ENCODE measurements at places on chromosomes 6 and 20.

GRCh38 chr6:56327946-56328727, 80.8 kb upstream of the COL21A1 start:
- no peak for DNase-seq

- no peak for DNase-seq
Observed at GRCh38 chr20:63934271-63935068, 21.7 kb downstream of the UCKL1 start.

- no peak for DNase-seq
Observed at GRCh38 chr6:127858727-127859391, 42.0 kb downstream of the THEMIS start.

DNA sequence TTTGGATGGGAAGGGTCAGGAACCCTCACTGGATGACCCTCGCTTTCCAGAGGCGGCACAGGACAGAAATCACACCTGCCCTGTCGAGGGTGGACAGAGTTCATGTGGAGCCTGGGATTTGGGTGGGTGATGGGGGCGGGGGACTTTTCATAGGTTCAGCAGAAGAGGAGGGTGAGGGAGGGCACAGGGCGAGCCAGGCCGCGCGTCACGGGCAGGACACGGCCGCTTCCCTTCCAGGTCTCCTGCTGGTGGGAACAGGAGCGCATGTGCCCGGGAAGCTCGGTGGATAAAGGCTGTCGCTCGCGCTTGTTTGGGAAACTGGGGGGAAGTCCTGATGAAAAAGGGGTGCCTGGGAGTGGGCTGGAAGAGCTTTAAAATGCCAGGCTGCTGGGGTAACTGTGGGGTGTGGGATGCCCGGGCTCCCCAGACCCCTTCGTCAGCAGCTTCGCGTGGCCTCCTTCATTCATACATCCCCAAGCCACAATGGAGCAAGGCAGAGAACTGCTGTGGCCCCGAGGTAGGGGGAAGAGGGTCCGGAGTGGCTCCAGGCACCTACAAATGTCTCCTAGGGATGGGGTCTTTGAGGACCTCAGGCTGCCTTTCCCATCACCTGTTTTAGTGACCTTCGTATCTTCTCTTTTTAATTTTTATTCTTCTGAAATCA, 102.2 kb downstream of the DACT2 start:
- DNase-seq = no peak

- no peak for DNase-seq
Observed at GRCh38 chr6:26457264-26457805, 420 bp upstream of the BTN2A1 start.

GRCh38 chr6:96089173-96089572, 73.4 kb downstream of the FUT9 start:
- DNase-seq = no peak

DNA sequence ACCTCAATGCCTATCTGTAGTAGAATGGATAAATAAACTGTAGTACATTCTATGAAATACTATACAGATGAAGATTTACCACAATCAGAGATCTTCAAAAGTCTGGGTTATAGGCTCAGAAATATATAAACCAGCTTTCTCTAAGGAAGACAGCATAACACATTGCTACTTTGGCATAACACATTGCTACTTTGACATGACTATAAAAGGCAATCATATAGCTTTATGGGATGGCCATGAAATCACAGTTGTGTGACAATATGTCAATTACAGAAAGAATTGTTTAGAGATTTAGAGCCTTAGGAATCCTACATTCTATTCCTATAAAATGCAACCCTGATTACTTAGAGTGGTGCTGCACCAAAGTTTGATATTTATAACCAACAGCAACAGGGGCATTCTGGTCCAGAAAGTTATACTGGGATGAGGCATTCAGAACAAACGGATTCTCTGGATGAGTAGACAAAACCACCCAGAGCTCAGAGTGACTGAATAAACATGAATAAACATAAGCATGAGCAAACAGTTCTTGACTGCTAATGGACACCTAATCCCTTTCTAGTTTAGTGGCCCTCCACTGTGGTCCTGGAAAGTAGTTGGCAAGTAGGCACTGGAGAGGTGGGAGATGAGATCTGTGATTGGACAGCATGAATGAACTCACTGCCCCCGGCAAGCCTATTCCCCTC, 12.0 kb downstream of the TTI1 start:
- no peak for DNase-seq

- DNase-seq = no peak
Observed at GRCh38 chr6:44733126-44733525, 345.6 kb downstream of the CDC5L start.

DNA sequence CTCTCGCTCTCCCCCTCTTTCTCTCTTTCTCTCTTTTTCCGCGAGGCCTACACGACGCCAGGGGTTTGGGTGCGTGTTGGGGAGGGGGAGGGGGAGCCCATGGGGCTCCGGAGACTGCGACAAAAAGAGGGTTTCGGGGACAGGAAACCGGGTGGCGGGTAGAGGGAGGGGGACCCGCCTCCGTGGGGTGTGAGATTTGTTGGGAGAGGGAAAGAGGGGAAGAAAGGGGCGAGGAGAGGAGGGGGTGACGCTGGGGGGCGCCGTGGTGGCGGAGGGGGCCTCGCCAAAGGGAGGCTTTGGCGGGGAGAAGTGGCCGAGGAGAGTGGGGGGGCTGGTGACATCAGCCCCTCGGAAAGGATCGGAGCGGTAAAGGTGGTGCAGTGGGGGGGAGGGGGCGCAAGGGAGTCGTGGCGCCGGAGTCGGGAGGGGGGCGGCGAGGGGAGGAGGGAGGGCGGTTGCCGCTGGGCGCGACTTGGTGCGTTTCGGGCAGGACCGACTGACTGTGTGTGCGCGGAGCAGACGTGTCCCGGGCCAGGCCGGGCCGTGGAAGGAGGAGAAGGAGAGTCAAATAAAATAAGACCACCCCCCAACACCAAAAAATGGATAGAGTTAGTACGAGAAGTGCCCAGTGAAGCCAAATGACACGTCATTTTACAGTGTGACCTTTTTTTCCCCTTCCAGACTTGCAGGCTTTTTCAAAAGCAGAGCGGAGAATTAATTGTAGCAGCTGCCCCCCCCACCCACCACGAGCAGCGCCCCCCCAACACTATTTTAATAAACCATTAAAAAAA, 39.8 kb downstream of the GNAS start:
- DNase-seq = peak; percentile 82

- DNase-seq = peak; percentile 33
Observed at GRCh38 chr6:69917834-69918233, 51.5 kb downstream of the COL19A1 start.

DNA sequence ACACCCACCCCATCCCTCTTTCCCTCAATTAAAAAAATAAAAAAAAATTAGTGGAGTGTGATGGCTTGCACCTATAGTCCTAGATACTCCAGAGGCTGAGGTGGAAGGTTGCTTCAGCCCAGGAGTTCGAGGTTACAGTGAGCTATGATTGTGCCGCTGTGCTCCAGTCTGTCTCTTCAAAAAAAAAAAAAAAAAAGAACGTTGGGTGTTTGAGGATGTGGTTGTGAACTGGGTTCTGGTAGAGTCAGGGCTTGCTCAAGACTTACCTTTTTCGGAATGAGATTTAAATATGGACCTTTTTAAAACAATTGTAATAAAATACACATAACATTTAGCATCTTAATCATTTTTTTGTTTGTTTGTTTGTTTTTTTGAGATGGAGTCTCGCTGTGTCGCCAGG, 211.9 kb downstream of the OR2B2 start:
- no peak for DNase-seq

DNA sequence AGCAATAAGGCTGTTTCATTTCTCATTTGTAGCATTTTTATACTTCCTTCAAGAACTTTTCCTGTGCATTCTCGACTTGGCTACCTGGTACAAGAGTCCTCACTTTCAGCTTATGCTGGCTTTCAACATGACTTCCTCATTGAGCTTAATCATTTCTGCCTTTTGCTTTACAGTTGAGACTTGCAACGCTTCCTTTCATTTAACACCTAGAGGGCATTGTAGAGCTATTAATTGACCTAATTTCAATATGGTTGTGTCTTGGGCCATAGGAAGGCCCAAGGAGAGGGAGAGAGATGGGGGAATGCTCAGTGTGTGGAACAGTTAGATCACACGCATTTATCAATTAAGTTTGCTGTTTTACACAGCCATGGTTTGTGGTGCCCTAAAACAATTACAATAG, 37.2 kb downstream of the SLC22A2 start:
- no peak for DNase-seq

DNA sequence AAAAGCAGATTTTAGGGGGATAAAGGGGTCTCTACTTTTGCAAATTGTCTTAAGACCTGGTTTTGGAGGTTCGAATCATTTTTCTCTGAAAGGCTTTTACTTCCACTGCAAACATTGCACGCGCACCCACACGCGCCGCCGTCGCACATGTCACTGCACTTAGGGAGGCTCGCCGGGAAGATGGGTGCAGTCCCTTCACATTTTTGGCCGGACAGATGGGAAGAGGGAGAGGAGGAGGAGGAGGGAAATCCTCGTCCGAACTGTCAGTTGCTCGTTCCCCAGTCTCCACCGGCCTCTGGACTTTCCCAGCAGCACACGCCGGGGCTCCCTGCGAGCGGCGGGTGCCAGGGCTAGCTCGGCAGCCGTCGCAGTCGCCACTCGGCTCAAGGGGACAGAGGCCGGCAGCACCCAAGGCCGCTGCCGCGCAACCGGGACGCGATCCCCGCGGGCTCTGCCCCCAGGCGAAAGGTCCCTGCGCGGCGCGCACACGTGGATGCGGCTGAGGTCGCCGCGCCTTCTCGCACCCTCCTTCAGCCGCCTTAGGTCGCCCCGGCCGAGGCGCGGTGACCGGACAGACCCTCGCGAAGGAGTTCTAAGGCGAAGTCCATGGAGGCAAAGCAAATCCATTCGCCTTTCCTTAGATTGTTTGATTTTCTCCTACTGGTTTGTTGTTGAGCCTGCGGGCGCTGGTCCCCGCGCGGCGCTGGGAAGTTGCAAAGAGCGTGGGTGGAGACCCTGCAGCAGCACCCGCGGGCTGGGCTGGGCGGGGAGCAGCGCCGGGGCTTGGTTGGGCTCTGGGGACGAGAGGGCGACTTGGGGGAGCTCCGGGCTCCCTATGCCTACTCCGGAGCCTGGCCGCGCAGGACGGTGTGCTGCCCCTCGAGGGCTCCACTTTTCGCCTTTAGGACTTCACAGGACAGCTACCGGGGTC, 1.2 kb downstream of the MYB start:
- peak; percentile 70 for DNase-seq

All from stimulated activated CD8-positive, alpha-beta memory T cell treated with anti-CD3 and anti-CD28 coated beads, Interleukin-4, amount 100 ng/mL, for 48 hours (primary cell).